ENCODE measurements at places on chromosomes 12 and 14. TPM values are rescaled to one million over a fixed set of nuclear protein-coding genes. Genes with fewer than 3 reads are reported as not detected.

DNA sequence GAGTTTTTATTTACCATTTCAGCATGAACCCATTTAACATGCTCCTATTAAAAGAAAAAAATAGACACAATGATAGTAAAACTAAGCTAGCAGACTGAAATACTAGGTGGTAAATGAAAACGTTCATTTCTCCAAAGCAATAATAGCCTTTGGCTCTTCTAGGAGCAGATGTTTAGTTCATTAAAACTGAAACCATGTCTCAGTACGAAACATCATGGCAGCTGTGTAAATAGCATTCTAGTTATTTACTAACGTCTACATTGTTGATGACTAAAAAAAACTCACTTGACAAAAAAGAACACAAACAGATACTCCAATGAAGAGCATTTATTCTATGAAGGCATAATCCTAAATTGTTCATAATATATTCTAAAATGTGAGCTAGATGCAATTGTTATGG, 17.9 kb downstream of the RECQL start:
- no peak for DNase-seq

DNA sequence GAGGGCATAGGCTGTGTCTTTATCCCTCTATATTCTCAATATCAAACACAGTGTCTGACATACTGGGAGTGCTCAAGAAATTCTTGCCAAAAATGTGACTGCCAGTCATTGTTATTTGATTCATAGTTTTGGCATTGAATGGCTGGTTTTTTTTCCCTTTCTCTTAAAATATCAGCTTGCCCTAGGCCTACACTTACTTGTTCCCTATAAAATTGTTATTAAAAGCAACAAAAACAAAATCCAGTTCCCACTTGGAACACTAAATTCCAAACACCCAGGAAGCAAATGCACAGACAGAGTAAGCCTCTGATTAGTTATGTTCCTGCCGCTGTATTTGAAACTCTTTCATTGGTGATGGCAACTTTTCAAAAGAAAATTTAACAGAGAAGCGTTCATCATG, 110.7 kb downstream of the WIF1 start:
- no peak for DNase-seq

DNA sequence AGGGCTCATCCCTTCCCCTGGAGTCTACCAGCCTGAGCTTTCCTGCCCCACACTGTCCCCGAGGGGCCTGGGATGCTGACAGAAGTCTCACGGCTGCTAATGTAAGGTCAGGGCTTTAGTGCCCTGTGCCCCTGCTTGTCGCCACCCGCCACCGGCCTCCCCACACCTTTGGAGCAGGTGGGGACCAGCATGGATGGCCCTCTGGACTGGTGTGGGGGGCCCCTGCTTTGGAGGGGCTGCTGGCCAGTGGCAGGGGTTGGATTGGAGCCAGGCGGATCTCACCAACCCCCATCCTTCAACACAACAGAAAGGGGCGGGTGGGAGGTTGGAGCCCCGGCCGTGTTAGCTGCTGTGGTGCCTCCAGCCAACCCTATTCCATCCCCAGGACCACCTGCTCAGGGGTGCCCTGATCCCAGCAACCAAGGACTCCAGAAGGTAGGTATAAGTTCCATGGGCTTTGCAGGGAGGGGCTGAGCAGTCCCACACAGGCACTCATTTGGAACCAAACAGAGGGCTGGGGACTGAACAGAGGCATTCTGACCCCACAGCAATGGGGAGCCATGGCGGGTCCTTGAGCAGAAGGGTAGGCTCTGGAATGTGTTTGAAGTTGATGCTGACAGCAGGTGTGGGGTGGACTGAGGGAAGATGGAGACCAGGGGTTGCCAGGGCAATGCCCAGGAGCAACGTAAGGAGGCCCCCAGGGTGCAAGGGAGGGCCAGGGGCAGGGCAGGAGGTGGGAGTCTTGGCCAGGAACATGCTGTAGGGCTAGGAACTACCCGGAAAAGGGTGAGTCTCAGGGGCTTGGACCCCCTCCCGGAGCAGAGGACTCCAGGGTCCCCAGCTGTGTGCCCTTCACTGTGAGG, 145.1 kb upstream of the C14orf180 start:
- no peak for DNase-seq

DNA sequence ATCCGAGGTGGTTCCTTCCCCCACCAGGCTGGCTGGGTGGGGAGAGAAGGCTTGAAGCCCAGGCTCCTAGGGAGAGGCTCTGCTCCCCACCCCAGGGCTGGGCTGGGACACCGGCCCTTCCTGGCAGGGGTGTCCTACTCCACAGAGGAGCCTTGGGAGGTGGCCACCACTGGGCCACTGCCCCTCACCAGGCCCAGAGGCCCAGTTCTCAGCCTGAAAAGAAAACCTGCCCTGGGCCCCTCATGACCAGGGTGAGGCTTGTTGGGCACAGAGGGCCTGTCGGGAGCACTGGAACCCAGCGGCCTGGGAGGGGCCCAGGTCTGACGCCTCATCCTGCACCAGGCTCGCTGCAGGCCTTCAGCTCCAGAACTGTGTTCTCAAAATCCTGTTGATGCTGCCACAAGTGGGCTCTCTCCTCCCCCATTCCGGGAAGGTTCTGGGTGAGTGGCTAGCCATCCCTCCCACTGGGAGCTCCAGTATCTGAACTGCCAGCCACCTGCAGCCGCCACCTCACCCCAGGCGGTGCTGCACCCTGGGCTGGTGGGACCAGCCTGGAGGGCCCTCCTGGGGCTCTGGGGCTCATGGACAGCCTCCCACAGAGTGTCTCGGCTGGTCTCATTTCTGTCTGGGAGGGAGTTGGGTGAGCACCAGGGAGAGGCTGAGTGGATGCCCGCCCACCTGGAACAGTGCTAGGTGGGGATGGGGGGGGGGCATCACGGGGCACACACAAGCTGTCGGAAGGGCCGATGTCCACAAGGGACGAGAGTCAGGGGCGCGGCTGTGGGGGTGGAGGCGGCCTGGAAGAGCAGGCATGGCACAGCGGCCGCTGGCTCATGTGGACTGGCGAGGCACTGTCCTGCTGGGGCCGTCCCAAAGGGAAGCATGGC, 11.8 kb downstream of the BAG5 start:
- DNase-seq = no peak

GRCh38 chr14:85279407-85279806, 250.5 kb upstream of the FLRT2 start:
- no peak for DNase-seq

DNA sequence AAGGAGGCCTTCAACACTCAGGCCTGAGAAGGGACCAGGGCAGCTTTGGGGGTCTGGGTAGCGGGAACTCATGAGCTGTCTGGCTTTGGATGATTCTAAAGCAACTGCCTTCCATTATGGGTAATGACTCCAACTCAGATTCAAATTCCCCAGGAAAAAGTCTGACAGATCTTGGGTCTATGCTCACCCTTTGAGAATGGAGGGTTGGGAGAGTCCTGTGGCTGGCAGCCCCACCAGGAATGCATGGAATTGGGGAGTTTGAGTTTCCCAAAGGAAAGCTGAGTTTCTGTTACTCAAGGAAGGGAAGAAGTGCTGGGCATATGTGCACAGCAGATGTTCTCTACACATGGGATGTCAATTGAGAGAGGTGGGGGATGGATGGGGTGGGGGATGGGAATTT, 22.4 kb upstream of the LTBP2 start:
- DNase-seq = no peak

DNA sequence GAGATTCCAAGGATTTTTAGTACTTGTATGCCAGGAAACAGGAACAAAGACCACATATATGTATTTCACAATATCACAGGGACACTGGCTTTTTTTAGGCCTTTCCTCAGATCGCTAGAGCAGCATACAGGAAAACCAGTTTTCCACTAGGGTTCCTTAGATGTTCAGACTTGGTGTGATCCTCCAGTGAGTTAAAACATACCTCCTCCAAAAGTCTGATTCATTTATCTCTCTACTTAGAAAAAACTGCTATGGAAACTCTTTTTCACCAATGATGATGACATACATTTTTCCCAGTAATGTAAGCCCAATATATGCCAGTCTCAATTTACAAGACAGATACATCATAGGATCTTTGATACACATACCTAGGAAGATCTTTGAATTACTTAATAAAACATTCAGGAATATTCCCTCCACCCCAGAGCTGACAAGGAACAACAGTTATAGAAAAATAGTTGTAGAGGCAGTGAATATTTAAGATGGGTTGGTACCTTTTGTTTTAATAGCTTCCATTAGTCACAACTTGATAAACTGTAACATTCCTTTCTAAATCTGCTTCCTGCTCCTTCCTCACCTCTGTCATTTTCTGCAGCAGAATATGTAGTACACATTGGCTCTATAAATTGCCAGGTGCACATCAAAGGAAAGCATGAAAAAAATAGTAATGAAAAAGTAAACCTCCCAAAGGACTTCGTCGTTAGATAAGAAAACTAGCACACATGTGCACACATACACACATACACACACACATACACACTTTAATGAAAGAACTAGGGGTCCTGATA, 27.5 kb downstream of the BCAT1 start:
- DNase-seq = no peak

DNA sequence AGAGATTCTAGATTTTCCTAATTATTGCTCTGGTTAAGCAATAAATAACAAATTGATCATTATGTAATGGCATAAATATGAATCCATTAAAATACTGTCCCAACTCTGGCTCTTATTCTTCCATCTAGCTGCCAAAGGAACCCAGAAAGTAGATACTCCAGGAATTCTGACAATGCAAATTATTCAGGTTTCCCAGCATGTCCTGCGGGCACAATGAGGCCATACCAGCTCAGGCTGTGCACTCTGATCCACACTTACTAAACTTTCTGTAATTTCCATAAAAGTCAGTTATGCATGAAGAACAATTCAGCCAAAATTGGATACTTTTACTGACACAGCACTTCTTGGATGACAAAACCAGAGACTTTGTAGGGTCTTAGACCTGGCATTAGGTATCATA, 576.3 kb downstream of the KCNH5 start:
- no peak for DNase-seq

DNA sequence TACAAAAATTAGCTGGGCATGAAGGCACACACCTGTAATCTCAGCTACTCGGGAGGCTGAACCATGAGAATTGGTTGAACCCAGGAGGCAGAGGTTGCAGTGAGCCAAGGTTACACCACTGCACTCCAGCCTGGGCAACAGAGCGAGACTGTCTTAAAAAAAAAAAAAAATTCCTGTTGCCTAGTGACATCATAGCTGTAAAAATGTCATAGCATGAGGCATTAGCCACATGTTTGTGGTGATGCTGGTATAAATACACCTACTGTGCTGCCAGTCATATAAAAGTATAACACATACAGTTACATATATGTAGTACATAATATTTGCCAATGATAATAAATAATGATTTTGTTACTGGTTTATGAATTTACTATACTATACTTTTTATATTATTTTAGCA, 22.2 kb downstream of the SLC41A2 start:
- no peak for DNase-seq

GRCh38 chr14:20746566-20746965, 879 bp downstream of the EDDM3A start:
- no peak for DNase-seq

DNA sequence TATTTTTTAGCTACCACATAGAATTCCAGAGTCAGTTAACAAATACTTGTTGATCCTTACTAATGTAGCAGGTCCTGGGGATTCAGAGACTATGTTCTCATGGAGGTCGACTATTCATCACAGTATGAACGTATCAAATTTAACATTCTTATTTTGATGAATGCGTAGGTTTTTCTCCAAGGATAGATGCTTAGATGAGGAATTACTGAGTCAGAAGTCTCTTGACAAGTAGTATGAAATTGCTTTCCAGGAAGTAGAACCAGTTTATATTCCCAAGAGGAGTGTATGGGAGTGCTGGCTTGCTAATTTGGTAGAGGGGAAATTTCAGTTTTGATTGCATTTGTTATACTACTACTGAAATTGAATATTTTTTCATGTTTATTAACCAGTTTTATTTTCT, 42.8 kb upstream of the CRADD start:
- DNase-seq = no peak

- no peak for DNase-seq
These were observed 210.0 kb downstream of the RASSF9 start for GRCh38 chr12:85626001-85626783.

GRCh38 chr12:560691-561390, 101.1 kb downstream of the B4GALNT3 start:
- DNase-seq = no peak

- no peak for DNase-seq
These were observed 21.1 kb downstream of the FKBP3 start for GRCh38 chr14:45112896-45113781.

- no peak for DNase-seq
These were observed 21.7 kb downstream of the STYK1 start for GRCh38 chr12:10652192-10652591.

DNA sequence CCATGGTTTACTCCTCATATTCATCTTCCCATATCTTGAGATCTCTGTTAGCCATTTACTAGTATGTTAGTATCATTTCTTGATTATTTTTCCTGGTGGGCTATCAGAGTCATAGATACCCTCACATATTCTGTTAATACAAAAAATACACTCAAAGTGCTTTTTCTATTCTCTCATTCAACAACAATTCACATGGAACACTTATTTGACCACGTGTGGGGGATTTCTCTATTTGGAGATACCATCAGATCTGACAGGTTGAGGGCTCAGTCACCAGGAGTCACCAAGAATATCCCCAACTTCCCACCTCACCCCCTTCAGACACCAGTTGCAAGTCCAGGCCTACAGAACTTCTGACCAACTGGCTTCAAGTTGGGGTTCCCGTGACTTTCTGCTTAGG, 51.9 kb upstream of the A2ML1 start:
- DNase-seq = no peak

DNA sequence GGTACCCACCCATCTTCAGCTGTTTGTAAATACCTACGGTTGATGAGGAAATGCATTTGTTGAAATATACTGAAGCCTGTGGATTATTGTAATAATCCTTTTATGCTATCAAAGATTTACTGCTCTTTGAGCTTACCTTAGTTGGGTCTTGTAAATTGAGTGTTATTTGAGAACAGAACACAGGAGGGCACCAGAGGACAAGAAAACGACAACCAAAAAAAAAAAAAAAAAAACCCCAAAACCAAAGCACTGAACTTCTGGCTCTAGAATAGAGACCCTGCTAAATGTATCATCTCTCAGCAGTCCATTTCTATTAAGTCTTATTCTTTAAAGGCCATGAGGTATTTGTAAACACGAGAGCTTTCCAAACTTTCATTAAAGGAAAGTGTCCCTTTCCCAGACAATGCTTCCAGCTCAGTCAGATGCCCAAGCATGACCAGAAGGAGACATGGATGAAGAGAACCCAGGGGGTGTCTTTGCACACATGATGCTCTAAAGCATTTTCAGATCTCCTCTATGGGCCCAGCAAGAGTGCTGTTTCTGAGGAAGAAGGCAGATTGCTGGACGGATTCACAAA, 763.9 kb downstream of the NRXN3 start:
- no peak for DNase-seq

The A2M gene
- polyA plus RNA-seq = not detected

The EXOC3L4 gene
- not detected for polyA plus RNA-seq

The OTOGL gene
- not detected for polyA plus RNA-seq

The PRICKLE1 gene
- polyA plus RNA-seq = 16.9 TPM

The TNS2 gene
- polyA plus RNA-seq = 0.91 TPM

The KLRC1 gene
- 0.25 TPM for polyA plus RNA-seq

The FGF23 gene
- not detected for polyA plus RNA-seq

Measured in naive B cell (primary cell).